H7 (cell line): ENCODE measurements at places on chromosomes 2 and 18.

DNA sequence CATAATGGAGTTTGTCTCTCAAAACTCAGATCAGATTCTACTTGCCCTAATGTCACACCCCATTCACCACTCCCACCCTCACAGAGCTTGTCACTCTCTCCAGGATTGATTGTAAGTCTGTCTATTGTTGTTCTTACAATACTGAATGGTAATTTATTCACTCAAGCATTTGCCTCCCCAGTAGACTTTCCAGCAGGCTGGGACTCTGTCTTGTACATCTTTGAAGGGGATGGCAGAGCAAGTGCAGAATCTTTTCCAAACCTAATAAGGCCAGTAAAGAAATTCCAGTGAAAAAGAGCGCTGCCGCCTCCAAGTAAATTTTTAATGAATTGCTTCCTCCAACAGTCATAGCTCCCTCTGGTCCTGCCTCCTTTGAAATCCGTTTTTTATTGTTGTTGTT, 56.9 kb downstream of the RBM43 start:
- no peak for DNase-seq

DNA sequence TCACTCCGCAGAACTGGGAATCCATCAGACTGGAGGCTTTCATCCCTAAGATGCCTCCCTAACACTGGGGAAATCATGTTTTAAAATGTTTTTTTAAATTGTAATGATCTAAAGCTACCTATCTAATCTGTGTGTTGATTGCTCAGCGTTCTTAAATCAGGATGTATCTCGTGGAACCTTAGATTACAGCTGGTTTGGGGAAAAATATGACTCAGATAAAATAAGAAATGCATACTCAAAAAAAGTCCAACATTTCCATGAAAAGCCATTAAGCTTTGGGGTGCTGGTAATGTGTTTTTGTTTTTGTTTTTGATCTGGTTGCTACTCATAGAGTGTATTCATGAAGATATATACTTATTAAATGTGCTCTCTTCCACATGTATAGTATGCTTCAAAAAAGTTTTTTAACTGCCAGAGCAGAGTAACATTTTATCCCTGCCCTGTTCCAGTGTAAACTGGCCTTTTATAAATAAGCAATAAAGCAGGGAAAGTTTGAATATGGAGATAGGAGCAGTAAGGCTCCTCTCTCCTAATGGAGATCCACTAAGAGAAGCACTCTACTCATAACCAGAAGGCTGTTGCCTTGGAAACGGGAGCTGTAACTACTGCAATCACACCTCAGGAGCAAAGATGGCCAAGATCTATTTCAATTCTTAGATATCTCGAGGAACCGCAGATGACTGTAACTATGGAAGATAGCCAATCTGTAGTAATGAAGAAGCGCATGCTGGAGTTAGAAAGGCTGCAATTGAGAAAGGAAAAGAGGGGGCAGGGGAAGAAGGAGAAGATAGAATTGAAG, 41.6 kb downstream of the ANKRD44 start:
- no peak for DNase-seq

- no peak for DNase-seq
These were observed 762.3 kb downstream of the BCL11A start for GRCh38 chr2:59791004-59791618.

DNA sequence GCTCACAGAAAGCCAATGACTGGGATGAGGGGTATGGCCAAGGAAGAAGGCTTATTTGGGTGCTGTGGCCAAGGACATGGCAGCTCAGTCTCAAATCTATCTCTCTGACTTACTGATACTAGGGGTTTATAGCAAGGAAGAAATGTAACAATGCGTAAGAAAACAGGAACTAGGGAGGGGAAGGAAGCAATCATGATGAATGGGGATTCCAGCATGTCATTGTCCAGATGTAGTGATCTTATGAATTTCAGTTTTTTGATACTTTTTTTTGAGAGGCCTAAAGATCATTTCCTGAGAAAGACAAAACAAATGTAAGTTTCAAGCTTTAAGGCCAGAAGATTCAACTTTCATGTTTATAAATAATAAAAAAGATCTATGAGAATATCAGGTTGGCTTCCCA, 298.6 kb upstream of the FAM98A start:
- DNase-seq, result no peak

- no peak for DNase-seq
These were observed 317.8 kb upstream of the MGAT5 start for GRCh38 chr2:133936096-133936495.

DNA sequence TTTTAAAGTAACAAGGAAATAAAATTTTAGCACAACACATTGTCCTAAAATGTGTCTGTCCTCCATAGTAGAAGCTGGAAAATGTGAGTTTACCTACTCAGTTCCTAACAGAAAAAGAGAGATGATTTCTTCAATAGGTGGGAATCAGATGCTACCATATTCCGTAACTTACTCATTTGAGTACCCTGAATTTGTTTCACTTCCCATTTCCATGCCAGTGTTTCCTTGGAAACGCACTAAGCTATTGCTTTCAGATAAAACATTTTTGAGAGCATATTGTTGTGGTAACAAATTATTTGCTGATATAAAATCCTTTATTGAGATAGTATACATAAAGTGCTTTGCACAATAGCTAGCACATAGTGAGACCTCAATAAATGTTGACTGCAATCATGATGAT, 137.5 kb upstream of the BARD1 start:
- DNase-seq, result no peak

DNA sequence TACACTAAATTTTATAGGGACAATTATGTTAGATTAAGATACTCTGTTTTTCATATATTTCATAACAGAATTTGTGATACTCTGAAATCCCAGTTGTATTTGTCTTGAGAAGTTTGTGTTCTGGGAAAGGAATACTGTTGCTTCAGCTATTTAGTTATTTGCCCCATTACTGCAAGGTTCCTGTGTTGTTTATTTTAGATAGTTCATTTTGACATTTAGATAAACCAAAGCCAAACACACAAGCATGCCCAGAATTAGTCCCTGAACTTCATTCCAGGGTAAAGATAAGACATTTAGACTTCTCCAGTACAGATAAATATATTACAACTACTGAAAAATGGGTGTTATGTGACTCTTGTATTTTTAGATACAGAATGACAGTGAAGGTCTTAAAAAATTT, 74.7 kb downstream of the BMPR2 start:
- no peak for DNase-seq

- no peak for DNase-seq
These were observed 344.8 kb downstream of the MTX2 start for GRCh38 chr2:176614049-176614448.

GRCh38 chr2:51720826-51721225, 688.9 kb upstream of the NRXN1 start:
- no peak for DNase-seq

DNA sequence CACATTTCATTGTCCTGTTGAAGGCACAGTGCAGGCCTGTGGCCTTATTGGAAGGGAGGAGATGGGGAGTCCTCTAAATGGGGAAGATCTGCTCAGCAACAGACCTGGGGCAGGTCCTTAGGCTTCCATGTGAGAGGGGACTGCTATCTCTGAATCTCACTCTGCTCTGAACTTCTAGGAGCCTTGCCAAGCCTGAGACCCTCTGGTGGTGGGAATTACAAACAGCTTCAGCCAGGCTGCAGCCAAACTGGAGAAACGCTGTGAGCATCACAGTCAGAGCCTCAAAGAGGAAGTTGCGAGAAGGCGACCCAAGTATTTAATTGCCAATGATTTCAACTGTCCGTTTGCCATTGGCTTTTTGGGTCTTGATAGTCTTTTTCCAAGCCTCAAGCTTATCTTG, 66.8 kb upstream of the MC2R start:
- peak; percentile 63 for DNase-seq

- no peak for DNase-seq
These were observed 248.9 kb downstream of the DCC start for GRCh38 chr18:52588931-52589330.

- peak; percentile 68 for DNase-seq
These were observed 78.9 kb upstream of the LMAN1 start for GRCh38 chr18:59437851-59438569.

- DNase-seq, result peak; percentile 99
These were observed at the start of gene EMX1 for GRCh38 chr2:72917138-72917876. TSS of gene EMX1 (plus strand) at chr2:72917519. CDS start at chr2:72917853, 334 bp downstream.

GRCh38 chr2:29892585-29893259, 28.7 kb downstream of the ALK start:
- no peak for DNase-seq

DNA sequence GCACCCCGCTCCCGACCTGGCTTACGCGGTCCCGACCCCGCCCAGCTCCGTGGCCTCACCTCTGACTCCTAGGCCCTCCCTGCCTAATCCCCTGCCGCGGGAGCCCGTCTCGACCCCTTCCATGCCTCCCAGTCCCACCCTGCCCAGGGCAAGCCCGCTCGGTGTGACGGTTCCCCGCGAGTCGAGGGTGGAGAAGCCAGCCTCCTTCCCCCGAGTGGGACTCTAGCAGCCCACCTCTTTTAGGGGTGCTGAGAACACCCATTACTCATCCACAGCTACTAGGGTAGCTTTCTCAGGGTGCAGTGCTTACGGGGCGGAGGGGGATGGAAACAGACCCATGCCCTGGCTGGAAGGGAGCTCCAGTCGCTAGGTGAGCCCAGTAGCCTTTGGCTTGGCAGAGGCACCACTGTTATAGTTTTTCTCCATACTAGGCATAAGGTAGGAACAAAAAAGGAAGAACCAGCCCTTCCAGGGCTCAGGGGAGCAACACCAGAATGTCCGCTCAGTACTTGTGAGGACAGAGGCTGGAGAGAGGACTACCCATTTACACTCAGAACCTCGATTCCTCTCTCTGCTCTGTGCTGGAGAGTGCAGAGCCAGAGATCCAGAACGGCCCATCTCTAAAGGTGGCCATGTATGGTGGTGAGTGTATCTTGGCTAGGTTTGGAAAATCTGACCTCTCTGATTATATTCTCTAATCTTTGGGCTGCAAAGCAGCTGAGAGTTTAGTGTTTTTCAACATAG, 606 bp downstream of the AGBL5 start:
- peak; percentile 81 for DNase-seq

DNA sequence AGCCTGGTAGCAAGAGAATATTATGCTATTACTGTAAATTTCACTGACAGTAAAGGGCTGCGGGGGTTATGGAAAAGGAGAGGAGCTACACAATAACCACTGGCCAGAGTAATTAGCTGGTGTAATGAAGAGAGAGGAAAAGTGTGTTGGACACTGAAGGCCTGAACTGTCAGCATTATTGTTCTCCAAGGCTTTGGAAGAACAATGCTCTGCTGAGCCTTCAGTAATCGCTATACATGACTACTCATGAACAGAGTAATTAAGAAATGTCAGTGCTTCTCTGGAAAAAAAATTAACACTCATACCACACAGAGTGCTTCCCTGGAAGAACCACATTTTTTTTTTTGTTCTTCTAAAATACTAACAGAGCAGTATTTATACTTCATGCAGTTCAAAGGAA, 931.3 kb downstream of the CPS1 start:
- DNase-seq, result no peak

GRCh38 chr18:6994056-6994770, 123.4 kb downstream of the LAMA1 start:
- DNase-seq, result no peak

GRCh38 chr2:188979187-188980114, 5.3 kb downstream of the COL3A1 start:
- DNase-seq, result no peak

- DNase-seq, result no peak
These were observed 13.3 kb upstream of the LCLAT1 start for GRCh38 chr2:30433541-30434299.

DNA sequence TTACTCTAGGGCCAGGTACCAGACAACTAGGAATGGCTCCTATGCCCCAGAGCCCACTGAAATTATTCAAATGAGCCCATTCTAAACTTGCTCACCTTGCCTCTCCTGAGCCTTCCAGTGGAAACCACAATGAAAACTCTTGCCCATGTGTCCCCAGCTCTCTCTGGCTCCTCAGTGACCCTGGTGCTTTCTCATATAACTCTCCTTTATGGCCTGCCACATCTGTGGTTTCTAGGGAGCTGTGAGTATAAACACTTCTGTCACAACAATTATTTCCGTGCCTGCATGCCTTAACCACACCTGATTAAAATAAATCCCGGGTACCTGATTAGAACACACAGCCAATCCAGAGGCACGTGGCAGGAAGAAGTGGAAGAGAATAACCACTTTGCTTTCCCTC, 333.0 kb upstream of the SPRED2 start:
- no peak for DNase-seq

DNA sequence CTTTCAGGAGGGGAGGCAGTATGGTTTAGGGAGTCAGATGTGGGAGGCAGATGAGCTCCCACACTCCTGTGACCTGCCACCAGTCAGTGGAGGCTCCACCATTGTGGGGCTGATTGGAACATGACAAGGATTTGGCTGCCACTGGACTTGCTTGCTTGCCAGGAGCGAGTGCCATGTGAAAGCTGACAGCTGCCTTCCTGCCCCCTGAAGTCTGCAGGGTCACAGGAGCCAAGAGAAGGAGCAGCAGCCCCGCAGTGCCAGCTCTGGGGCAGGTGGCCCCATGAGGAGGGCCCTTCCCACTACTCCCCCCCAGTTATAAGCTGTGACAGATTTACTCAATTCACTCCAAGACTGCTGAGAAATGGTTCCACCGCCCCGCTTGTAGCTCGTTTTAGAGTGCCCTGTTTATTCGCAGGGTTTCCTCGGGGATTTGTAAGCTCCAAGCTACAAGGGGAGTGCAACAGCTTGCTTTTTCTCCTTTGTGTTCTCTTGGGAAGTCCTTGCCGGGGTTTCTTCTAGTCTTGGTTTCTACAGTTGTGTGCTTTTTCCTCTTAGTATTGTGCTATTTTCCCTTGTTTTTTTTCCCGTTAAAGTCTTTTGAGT, 414.3 kb downstream of the MEIS1 start:
- no peak for DNase-seq

DNA sequence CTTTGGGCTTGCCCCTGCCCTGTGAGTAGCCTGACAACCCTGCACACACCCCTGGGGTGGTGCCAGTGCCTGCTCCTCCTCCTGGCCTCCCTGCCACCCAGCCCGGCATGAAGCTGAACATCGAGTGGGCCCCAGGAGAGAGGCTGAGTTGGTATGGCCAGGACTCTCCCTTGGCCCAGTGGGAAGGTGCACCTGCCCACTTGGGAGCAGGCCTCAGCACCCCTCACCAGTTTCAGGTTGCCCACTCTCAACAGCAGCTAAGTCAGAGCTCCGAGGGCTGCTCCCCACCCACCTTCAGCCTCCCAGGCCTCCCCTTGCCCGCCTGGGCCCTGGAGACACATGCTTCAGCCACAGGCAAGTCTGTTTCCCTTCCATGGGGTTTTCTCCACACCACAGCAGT, 203.1 kb downstream of the KLHL29 start:
- DNase-seq, result peak; percentile 44

DNA sequence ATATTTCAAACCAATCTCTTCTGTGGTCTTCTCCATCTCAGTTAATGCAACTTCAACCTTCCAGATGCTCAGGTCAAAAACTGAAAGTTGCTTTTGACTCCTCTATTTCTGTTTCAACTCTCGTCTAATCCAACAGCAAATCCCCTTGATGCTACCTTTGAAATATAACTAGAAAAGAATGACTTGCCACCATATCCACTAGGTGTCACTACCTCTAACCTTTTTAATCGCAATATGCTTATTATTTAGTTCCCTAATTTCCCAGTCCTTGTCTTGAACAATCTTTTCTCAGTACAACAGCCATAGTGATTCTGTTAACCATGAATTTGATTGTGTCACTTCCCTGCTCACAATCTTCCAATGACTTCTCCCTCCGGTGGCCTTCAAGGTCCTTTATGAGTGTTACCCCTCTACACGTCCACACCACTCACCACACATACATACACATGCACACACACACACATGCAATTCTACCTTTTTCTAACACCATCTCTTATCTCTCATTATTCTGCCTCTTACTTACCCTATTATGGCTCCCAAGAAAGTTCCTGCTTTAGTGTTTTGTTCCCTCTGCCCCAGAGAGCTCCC, 245.5 kb upstream of the KCNJ3 start:
- DNase-seq, result no peak
